Right cardiac atrium (tissue), 5 donors: ENCODE measurements at places on chromosomes 12 and 14.

DNA sequence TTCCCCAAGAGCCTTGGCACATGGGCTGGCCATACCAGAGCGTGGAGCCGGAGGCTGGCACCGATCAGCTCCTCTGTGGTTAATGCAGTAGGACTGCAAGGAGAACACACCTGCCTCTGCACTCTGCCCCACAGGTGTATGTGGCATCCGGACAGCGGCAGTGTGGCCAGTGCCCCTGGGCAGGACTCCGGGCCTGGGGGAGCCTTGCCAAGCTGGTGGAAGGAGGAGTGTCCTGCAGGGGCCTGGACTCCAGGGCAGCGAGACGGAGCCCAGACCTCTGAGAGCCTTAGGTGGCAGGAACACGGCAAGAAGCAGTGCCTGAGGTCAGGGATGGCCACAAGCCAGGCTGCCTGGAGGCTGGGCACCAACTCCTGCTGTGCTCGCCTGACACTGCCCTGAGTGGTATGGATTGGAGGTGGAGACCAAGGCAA lies 5.3 kb upstream of the BEGAIN start:
- peak; percentile 5 for DNase-seq

DNA sequence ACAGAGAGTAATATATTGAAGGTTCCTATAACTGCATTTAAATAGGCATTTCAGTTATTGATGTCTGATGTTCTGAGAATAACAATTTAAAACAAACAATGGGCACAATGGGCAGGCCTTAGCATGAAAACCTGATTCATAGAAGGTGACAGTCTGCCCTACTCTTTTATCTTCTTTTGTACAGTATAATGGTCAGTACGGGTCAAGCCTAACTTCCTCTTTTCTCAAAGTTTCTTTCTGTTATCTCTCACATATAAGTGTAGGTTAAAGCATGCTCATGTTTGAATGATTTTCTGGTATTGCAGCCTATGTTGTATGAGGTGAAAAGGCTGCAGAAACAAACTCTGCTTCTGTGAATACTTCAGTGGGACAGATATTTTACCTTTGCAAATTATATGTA lies 14.2 kb downstream of the FKBP3 start:
- DNase-seq, result no peak

- DNase-seq, result no peak
Measured at GRCh38 chr14:22792158-22792557, 23.1 kb downstream of the SLC7A7 start.

GRCh38 chr12:47442310-47442709 lies 263.5 kb downstream of the RPAP3 start:
- no peak for DNase-seq

DNA sequence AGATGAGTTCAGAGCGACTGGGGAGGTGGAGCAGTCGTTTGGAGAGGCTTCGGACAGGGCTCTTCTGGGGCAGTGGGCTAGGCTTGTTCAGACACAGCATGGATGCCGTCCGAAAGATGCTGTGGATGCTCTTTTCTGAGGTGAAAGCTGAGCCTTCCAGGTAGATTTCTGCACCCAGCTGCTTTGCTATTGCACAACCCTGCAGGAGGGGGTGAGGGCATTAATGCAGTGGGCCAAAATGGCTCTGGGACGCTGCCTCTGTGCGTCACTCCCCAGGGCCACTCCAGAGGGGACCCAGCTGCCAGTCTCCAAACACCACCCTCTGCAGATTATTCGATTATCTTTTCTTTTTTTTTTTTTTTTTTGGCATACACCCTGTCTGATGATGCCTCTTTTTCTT lies 6.1 kb upstream of the DDX23 start:
- no peak for DNase-seq

- DNase-seq, result no peak
Measured at GRCh38 chr14:91186515-91187066, 57.9 kb downstream of the GPR68 start.
